ENCODE measurements at places on chromosomes 12 and 14.

GRCh38 chr12:52975820-52976573 lies 27.1 kb downstream of the KRT18 start:
- DNase-seq, result no peak

GRCh38 chr14:97943619-97944018 lies 1146.4 kb downstream of the VRK1 start:
- DNase-seq, result no peak

DNA sequence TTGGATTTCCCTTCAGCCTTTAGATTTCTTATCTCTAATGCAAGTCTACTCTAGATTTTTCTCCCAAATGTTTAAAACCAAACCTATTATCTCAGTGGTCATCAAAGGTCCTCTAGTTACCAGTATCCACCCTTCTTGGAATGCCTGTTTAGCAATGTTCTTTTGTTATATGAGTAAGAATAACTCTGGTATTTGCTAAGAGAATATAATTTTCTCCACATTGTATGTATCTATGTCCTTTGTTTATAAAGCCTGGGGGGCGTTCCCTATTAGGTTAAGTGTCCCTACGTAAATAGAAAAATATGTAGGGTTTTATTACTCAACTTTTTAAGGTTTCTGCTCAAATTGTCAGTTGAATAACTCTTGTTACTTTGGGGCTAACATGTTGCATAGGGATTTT lies 27.3 kb downstream of the PPM1A start:
- DNase-seq, result no peak

GRCh38 chr14:64765740-64766302 lies 61.6 kb downstream of the PLEKHG3 start:
- no peak for DNase-seq

DNA sequence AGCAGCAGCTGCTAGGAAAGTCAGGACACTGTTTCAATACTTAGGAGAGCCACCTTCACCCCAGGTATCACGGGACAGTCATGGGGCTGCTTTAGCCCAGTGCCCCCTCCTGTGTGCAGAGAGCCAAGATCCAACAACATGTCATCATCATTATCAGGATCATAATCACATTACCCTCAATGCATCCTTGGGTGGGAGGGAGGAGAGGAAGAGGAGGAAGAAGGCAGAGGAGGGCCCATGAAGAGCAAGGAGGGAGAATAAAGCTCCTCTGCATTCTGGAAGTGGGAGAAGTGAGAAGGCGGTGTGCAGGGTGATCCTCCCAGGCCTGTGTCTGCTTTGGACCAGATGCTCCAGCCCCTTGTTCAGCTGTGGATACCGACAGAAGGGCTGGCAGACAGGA lies 64.2 kb downstream of the TSPAN11 start:
- no peak for DNase-seq

DNA sequence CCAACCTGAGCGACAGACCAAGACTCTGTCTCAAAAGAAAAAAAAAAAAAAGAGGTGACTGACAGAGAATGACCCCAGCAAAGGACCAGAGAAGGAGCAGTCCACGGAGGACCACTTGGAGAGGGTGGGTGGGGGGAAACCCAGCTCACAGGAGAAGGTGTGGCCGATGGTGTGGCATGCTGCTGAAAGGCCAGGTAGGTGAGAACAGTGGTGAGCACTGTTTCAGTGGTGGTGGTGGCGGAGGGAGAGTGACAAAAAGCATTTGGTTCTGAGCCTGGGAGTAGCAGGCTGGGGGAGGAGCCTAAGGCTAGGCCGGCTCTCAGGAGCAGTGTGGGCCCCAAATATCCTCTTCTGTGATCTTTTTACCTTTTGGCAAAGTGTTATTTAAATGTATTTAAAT lies 63.8 kb downstream of the IRF2BPL start:
- no peak for DNase-seq

DNA sequence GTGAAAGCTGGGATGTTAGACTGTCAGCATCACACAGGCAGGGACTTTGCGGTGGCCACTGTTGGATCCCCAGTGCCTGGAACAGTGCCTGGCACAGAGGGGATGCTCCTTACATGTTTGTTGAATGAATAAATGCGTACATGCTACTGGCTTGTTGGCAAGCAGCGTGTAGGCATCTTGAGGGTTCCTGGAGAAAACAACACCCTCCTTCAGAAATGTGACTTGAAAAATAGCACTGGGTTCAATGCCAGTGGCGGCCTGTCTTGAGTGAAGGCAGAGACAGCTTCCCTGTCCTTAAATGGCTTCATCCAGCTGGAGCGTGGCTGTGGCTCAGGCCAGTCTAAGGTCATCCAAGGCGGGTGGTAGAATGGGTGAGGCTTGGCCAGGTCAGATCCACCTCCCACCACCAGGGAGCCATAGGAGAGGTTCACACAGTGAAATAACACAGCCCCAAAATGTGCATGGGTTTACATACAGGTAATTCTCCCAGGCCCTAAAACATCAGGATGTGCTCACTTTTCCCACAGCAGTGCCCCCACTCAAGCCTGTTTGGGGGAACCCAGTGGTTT lies 171.4 kb downstream of the PHETA1 start:
- no peak for DNase-seq

- DNase-seq, result no peak
Observed at GRCh38 chr12:118053071-118053985, 7.7 kb downstream of the WSB2 start.

GRCh38 chr12:10562306-10562933 lies 51.0 kb downstream of the MAGOHB start:
- peak; percentile 25 for DNase-seq

DNA sequence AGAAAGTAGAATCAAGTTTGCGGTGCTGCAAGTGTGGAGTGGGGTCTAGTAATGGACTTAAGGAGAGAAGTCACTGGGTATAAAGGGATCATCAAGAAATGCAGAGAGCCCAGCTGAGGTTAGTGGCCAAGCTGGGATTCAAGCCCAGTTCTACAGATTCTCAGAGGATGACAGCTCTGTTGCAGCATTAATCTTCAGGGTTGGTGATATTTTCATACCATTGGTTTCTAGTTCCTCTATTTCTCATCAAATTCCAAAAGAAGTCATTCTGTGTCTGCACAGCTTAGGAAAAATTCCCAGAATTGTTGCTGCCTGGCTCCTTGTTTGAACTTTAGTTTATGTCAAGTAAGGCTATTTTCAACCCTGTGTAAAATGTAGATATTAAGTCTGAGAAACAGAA lies 169.5 kb upstream of the NTF3 start:
- DNase-seq, result no peak

All from D341Med (cell line).